ENCODE measurements at places on chromosomes 4 and X.
A peak's percentile ranks its signal among the peaks of the same experiment; 100 is the strongest.

- no peak for DNase-seq
These were observed 128.2 kb upstream of the INPP4B start for GRCh38 chr4:142974328-142974727.

GRCh38 chr4:169115897-169116254 is 105.8 kb upstream of the CBR4 start:
- peak; percentile 83 for DNase-seq

DNA sequence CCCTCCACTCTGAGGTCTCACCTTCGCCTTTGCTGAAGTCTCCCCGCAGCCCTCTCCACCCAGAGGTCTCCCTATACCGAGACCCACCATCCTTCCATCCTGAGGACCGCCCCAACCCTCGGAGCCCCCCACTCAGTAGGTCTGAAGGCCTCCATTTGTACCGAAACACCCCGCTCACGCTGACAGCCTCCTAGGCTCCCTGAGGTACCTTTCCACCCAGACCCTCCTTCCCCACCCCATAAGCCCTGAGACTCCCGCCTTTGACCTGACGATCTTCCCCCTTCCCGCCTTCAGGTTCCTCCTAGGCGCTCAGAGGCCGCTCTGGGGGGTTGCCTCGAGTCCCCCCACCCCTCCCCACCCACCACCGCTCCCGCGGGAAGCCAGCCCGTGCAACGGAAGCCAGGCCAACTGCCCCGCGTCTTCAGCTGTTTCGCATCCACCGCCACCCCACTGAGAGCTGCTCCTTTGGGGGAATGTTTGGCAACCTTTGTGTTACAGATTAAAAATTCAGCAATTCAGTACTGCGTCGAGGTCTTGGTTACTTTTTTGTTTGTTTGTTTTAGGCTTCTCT is 5.0 kb downstream of the SOD3 start:
- DNase-seq = no peak

- no peak for DNase-seq
These were observed 118.2 kb downstream of the NAF1 start for GRCh38 chr4:163048447-163048846.

GRCh38 chr4:165330666-165331065 is 3.2 kb downstream of the MSMO1 start:
- DNase-seq = no peak

GRCh38 chrX:37854748-37855147 is 7.4 kb upstream of the DYNLT3 start:
- DNase-seq = no peak

DNA sequence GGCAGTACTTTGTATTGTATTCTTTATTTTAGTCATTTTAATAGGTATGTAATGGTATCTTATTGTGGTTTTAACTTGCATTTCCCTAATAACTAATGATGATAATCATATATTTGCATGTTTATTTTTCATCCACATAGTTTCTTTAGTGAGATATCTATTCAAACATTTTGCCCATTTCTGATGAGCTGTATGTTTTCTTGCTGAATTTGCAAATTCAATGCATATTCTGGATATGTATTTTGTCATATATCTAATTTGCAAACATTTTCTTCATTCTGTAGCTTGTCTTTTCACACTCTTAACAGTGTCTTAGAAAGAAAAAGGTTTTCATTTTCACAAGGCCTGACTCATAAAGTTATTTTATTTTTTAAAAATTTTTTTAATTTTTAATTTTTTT is 372.1 kb downstream of the ZNF674 start:
- no peak for DNase-seq

DNA sequence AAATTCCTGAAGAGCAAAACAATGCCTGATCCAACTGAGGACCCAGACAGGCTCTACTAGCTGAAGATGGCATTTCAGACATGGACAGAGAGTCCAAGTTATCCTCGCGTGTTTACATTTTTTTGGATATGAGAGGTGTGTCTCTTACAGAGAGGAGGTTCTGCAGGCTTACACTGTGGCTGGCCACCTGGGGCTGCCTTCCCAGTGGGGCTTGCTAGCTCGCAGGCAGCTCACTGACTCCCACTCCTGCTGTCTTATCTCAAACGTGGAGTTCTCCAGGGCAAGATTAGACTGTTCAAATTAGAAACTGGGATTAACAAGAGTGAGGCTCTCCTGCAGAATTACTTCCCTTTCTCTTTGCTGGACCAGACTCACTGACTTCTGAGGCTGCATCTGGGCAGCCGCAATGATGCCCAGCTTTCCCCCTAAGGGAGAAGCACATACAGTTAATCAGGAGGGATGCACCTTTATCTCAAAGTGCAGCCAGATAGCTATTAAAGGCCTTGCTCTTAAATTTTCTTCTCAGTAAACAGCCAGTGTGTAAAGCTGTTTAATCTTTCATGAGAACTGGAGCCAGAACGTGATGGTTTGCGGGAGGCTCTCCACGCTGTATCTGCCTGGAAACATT is 123.0 kb downstream of the ENPP6 start:
- no peak for DNase-seq

- no peak for DNase-seq
These were observed 107.2 kb downstream of the CENPC start for GRCh38 chr4:67437974-67438713.

GRCh38 chr4:36399762-36400353 is 118.4 kb downstream of the DTHD1 start:
- peak; percentile 16 for DNase-seq

DNA sequence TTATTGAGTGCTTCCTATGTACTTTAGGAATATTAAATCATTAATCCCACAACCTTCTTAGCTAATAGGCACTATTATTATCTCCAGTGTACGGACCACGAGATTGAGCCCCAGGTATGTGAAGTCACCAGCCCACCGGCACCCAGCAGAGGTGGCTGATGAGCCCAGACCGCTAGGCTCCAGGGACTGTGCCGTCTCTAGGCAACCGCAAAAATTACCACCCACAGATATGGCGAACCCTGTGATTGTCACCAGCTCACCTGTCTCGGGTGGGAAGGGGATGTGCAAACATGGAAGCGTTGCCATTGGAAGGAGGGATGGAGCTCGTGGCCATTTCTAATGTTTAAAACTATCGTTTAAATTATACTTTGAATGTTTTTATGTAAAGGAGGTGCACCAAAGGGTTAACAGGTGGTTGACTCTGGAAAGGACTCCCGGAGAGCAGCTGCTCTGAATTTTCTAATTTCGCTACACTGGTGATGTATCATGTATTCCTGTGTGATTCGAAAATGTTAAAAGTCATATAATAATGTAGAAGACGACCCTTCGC is 21.0 kb upstream of the JAKMIP1 start:
- DNase-seq = no peak

GRCh38 chr4:109015413-109015810 is 252.6 kb upstream of the ETNPPL start:
- DNase-seq = no peak

DNA sequence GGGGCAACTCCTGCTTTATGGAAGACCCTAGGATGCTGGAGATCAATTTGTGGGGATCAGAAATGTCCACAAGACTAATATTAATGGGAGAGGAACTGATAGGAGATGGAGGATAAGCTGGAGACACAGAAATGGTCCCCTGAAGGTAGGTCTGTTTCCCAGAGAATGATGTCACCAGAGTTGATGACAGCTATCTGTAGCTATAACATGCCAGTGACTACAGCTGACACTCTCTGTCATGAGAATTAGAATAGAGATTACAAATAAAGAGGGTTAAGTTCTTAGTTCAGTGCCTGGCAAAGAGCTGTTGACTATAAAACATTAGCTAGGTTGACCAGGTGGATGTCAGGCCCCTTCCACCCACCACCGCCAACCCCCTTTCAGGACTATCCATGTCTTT is 9.3 kb downstream of the BST1 start:
- no peak for DNase-seq

- no peak for DNase-seq
These were observed 1.8 kb upstream of the GPC3 start for GRCh38 chrX:133987188-133987587.

- DNase-seq = no peak
These were observed 6.8 kb upstream of the CEP135 start for GRCh38 chr4:55941881-55942396.

- DNase-seq = no peak
These were observed 845 bp downstream of the ZAR1 start for GRCh38 chr4:48490680-48491513.

GRCh38 chr4:53744446-53745160 is 153.3 kb upstream of the LNX1 start:
- DNase-seq = no peak

DNA sequence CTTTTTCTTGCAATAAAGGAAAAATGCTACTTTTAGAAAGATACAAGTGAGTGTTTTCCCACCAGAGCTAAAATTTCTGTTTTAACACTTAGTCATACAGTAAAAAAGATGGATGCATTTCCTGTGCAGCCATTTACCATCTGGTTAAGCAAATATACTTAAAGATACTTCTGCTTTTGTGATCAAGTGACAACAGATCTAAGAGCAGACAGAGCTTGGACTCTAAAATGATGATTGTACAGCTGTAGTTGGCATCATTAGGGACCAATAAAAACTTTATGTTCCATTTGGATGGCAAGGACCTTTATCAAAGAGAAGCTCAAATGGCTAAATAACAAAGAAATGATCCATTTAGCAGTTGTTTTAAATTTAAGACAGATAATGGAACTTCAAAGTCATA is 270.8 kb downstream of the FSTL5 start:
- DNase-seq = no peak

- no peak for DNase-seq
These were observed 33.3 kb upstream of the HPF1 start for GRCh38 chr4:169791062-169791461.

DNA sequence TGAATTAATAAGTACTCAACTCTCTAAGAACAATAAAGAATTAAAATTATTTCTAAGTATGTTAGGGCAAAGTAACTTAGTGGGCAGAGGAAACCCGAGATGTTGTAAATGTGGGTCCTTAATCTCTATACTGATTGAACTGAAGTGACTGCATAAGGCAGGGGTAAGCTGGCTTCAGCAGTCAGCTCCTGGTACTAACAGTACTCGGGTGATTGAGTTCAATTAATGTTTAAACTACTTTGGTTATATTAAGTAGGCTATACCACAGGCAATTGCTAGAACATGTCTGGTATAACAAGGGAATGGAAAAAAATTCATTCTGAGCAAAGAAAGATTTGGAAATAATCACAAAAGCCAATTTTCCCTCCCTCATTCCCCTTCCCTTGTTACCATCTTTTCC is 90.7 kb downstream of the LNX1 start:
- DNase-seq = no peak

DNA sequence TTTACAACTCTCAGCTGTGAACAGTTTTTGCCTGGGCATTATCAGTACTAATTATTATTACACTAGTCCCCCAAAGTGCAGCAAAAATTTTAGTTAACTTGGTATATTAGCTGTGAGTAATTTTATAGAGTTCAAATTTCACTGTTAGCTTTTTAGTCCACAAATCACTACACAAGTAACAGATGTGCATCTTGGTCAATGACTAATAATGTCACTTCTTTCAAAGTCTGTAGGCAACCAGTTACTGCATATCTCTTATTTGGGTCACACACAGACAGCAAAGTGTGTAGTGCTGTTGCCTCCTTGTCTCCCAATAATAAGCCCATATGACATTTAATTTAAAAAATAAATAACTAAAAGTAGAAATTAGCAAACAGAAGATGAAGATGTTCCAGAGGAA is 159.9 kb downstream of the SCFD2 start:
- DNase-seq = no peak

GRCh38 chr4:15568821-15569220 is 86.3 kb downstream of the FBXL5 start:
- no peak for DNase-seq

- no peak for DNase-seq
These were observed 54.6 kb upstream of the GUCY1A1 start for GRCh38 chr4:155612074-155612473.

DNA sequence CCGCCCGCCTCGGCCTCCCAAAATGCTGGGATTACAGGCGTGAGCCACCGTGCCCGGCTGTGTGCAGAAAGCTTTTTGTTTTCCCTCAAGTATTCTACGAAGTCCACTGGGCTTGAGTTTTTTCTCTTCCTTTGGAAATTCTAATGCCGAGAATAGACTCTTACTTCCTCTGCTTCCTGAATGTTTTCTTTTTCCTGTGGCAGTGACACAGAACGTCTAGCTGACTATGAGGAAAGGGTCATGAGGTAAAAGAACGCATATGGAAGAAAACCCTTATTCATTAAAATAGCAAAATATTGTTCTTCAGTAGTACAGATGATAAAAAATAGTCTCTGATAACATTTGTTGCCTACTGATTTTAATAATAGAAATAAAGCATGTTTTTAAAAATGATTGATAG is 4.9 kb upstream of the SLC25A4 start:
- DNase-seq = no peak

- no peak for DNase-seq
These were observed 56.9 kb downstream of the USO1 start for GRCh38 chr4:75781305-75781704.

GRCh38 chr4:121594796-121595526 is 101.8 kb downstream of the ANXA5 start:
- peak; percentile 86 for DNase-seq

- no peak for DNase-seq
These were observed 137.3 kb upstream of the PDE5A start for GRCh38 chr4:119765951-119766350.

- DNase-seq = no peak
These were observed 233.4 kb upstream of the HAND2 start for GRCh38 chr4:173763389-173763788.

DNA sequence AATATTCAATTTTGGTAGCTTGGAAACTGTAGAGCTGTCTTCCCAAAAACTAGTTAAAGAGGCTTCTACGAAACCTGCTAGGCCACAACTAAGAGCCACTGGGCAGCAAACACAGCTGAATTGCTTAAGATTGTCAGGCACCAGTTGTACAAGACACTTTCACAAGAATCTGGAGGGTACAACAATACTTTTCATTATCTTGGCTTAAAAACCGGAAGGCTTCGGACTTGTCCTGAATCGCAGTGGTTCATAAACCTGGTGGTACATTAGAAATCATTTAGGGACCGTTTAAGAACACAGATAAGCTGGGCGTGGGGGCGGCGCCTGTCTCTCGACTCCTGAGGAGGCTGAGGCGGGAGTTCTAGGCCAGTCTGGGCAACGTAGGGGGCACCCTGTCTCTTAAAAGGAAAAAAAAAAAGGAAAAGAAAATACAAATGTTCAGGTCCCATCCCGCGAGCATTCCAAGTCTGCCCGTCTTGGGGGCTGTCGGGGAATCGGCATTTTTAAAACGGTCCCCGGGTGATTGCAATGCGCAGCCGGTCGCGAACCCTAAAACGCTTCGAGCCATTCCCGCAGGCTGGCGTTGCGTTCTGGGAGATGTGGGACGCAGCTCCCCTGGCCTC is 763 bp downstream of the PYURF start:
- DNase-seq = peak; percentile 5

DNA sequence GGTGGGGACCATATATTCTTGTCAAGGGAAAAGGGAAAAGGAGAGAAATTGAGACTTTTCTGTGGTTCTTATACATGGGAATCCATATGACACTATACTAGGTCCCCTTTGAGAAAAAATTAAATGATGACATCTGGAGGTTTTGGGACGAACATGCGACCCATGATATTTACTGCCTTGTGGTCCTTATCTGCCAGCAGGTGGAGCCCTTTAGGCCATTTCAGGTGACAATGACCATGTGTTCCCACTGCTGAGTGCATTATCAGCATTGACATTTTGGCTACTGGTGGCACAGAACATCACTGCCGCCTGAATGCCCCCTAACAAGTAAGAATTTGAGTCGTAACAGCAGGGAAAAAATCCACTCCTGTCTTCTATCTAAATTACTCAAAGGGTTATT is 843.4 kb downstream of the FSTL5 start:
- DNase-seq = no peak

GRCh38 chr4:152243896-152244595 is 291.8 kb downstream of the FBXW7 start:
- no peak for DNase-seq

All from RCC 7860 (cell line).